ENCODE measurements at places on chromosomes 1 and 21.
A peak's percentile ranks its signal among the peaks of the same experiment; 100 is the strongest.

DNA sequence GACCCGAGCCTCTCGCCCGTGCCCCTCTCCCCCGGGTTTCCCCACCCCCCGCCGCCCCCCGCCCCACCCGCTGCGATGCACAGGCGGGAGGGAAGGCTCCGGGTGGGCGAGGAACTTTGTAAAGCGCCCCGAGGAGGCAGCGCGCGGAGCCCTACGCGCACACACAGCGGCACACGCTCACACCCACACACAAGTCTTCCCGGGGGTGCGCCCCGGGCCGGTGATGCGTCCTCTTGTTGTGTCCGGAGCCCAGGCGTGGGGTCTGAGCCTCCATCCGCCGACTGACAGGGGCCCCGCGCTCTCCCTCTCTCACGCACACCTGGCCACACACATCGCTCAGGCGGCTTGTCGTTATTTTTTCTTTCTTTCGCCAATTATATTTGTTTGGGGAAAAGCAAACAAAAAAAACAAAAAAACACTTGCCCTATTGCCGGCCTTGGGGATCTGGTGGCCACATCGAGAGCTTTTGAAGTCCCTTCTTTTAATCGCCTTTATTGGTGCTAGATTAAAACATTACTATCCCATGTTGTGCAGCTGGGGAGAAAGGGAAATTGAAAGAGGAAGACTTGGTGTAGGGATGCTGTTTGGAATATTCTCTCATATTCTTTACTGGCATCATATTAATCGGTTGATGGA lies 770 bp downstream of the NTNG1 start:
- DNase-seq: peak; percentile 28

GRCh38 chr1:1198423-1199140 lies 7.8 kb downstream of the TNFRSF18 start:
- DNase-seq: peak; percentile 2

DNA sequence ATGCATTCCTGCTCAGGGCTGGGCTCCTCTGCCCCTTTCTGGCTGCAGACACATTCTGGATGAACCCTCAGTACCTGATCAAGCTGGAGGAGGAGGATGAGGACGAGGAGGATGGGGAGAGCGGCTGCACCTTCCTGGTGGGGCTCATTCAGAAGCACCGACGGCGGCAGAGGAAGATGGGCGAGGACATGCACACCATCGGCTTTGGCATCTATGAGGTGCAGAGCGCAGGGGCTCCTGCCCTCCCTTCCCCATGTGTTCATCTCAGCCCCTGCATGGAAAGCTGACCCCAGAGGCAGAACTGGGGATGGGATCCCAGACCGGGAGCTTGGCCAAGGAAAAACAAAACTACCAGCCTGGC lies 43.1 kb downstream of the CAPN2 start:
- no peak for DNase-seq

- no peak for DNase-seq
Measured at GRCh38 chr1:64223329-64224151, 20.1 kb downstream of the UBE2U start.

DNA sequence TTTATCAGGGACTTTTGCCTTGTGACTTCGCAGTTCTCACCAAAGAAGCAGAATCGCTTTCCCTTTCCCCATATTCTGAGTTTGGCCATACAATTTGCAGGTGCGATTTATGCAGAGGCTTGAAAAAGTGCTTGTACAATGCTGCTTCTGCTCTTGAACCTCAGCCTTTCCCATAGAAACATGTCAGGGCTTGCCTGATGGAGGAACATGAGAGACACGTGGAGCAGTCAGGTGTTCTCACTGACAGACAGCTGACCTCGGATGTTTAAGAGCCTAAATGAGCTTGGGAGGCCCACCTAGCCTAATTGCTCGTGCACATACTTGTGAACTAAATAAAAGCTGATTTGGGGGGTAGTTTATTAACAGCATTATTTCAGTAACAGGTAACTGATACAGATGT lies 290.0 kb downstream of the S1PR1 start:
- DNase-seq: no peak

- DNase-seq: no peak
Measured at GRCh38 chr1:35506960-35507912, 50.0 kb downstream of the KIAA0319L start.

DNA sequence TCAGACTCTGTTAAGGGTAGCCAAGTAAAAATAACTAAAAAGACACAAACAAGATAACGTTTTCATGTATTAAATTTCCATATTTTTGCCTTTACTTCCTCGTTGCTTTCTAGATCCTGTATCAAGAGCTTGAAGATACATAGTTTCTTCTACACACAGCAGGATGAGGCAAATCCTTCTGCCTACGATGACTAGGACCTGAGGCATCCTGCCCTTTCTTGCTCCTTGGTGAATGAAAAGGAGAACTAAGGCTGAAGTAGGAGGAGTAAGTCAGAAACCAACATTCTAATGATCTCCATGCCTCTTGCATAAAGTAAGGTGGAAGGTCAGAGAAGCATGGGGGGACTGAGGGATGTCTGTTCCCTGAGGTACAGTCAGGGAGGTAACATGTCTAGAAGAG lies 102.6 kb downstream of the GPATCH2 start:
- no peak for DNase-seq

GRCh38 chr1:172425339-172425738 lies 4.9 kb downstream of the C1orf105 start:
- DNase-seq: no peak

DNA sequence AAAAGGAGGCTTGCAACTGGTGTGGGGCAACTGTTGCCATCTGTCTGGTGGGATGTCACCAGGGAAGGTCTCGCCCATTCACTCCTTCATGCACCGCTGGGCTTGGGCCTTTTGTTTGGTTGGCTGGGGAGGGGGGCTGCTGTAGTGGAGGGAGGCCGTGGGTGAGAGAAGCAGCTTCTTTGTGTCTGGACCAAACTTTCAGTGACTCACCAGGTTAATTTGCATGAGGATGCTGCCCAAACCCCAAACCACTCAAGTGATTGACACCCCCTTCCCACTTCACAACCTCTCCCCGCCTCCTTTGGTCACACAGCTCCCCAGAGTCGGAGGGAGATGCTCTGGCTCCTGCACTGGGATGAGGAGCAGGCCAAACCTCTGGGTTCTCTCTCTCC lies 19.7 kb downstream of the BTG2 start:
- DNase-seq: no peak

DNA sequence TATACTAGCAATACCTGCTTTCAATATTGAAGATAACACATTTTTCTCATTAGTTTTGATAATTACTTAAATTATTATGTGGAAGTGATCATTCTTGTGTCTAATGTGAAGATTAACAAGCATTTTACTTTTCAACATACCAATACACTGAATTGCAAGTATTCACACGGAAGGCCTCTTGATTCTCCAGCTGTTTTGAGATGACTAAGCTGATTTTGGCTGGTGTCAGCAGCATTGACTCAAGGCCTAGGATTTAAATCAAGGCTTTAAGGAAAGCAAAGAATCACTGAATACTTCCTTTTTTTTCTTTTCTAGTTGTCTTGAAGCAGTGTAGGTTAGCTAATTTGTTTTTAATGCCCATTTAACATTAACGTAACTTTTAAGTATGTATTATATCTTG lies 373.7 kb downstream of the SRGAP2C start:
- no peak for DNase-seq

- no peak for DNase-seq
Measured at GRCh38 chr1:221907166-221907932, 165.5 kb upstream of the DUSP10 start.

DNA sequence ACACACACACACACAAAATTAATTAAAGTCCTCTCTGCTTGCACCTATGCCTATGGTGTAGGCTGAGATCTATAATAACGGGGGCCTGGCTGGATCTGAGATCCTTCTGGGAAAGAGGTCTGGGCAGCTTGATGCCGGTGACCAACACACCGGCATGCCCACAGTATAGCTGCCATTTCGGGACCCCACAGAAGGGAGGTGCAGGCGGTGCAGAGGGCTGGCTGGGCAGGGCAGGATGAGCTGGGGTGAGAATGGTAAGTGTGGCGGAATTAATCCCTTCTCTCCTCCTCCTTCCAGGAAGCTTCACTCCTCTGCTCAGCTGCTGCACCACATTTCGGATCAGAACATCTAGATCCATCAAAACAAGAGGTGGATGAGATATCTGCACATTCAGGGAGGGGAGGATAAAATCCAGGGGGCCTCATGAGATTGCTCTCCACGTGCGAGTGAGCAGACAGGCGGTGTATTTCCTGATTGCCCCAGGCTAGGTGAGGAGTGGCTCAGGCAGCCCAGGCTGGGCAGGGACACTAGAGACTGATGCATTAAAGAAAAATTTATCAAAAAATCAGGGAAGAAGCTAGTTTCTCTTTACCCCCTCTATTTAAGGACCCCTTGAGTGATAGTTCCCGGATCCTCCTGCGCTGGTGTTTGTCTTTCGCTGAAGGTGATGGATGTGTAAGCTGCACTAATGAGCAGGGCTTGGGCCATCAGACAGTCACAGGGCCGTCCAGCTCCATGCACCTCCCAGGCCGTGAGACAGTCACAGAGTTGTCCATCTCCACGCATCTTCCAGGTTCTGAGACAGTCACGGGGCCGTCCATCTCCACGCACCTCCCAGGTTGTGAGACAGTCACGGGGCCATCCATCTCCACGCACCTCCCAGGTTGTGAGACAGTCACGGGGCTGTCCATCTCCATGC lies 449.9 kb downstream of the PTPRU start:
- no peak for DNase-seq

- DNase-seq: no peak
Measured at GRCh38 chr1:53128401-53128800, 14.0 kb downstream of the SLC1A7 start.

DNA sequence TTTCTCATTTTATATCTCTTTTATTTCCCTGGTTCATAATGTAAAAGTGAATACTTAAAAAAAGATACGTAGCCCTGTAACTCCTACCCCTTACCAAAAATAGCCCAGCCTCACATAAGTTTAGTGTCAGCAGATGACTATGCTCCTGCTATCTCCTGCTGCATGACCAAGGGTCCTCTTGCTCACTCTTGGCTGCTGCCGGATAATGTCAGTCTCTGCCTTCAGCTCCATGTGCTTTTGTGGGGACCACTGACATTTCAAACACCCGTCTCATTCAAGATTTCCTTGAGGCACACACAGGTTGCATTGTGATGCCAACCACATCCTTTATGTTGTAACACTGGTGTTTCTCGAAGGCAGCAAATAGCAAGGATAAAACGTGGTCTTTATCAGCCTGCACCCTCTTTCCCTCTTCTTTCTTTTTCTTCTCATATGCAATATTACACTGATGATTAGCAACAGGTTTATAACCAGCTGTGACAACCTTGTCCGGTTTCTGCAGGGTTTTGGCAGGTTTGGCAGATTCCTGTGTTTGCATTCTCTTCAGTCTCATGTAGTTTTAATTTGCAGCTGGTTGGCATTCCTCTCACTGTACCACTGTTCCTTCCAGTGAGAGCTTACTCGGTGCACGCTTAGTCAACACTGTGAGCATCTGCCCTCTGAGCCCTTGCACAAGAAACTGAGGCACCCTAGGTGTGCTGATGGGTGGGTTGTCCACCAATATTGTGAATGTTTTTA lies 62.2 kb downstream of the ZNF684 start:
- no peak for DNase-seq

DNA sequence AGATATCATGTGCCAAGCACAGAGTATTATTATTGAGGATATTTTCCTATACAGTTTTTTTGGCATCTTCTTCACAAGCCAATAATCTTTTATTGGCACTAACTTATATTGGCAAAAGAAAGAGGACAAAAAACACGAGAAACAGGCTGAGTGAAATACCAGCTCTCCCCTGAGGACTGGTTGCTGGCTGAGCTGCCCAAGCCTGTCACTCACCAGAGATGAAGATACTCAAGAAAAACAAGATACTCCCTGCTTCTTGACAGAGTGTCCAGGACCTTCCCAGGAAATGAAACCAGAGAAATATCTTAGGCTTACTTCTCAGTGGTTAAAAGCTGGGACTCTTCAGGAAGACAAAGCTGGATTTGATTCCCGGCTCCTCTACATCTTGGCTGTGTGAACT lies 35.9 kb upstream of the ATP1B1 start:
- DNase-seq: no peak

DNA sequence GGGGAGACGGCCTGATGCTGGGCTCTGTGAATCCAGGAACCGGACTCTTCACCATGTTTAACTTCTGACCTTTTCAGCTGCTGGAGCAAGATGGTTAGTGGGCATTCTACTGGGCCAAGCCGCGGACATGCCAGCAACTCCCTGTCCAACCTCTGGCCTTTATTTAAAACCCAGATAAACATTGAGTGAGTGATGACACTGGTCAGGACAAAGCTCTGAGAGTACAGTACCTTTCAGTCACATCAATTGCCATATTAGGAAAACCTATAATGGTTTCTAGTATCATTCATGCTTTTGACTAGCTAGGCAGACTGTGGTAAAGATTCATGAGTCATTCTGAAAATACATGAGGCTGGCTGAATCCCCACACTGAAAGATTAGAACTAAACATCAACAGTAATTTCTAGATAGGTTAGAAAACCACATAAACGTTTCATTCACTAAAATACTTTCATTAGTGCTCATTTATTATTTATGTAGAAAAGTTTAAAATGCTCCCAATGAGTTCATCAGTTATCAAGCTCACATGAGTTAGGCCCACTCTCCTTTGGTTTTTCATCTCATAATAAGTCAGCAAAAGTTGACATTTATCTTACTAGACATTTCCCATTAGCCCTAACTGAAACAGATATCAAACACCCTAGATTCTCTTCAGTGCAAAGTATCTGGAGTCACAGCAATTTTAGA lies 7.1 kb upstream of the ACTA1 start:
- DNase-seq: no peak

DNA sequence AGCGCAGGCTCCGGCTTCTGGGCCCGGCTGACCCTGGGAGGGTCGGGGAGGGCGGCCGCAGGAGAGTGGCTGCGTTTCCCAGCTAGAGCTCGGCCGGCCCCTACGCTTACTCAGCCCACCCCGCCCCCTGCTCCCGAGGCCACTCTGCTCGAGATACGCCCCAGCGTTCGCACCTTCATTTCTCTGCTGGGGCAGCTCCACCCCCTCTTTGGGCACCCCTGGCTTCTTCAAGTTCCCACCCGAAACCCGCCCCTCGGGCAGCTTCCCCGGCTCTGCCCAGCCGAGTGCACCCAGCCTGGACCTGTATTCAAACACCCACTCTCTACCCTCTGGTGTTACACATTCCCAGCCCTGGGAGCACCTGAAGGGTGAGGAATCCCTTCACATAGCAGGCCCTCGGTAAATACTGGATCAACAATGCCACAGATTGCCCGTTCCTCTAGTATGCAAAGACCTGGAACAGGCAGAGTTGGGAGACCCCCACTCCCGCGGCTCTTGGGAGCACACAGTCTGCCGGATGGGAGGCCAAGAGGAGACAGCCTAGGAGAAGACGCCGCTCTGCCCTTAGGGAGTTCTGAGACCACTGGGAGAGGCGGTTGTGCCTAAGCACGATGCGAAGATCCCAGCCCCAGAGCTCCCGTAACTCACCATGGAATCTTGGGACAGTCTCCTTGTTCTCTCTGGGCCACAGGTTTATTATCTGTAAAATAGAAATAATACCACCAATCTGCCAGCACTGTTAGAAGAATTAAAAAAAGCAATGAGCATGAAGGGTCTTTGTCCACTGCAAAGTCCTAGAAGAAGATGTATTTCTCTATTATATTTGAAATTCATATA lies 566 bp upstream of the PAQR7 start:
- DNase-seq: no peak

DNA sequence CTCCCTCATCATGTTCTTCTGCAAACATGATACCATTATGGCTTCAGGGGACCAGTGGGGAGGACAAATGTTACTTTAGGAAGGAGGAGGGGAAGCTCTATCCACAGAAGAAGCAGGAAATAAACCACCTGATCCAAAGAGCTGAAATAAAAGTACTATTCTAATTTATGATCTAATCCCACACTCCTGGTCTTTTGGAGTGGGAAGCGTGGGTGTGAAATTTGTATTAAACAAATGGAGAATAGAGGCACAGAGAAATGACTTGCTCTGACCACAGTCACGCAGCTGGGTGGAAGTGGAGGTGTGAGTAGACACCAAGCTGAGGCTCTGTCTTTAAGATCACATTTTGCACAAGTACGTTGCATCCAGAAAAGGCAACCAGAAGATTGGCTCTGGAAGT lies 14.5 kb upstream of the STUM start:
- no peak for DNase-seq

Data from endothelial cell (in vitro differentiated cells).